ENCODE measurements at places on chromosomes 1 and 21.

DNA sequence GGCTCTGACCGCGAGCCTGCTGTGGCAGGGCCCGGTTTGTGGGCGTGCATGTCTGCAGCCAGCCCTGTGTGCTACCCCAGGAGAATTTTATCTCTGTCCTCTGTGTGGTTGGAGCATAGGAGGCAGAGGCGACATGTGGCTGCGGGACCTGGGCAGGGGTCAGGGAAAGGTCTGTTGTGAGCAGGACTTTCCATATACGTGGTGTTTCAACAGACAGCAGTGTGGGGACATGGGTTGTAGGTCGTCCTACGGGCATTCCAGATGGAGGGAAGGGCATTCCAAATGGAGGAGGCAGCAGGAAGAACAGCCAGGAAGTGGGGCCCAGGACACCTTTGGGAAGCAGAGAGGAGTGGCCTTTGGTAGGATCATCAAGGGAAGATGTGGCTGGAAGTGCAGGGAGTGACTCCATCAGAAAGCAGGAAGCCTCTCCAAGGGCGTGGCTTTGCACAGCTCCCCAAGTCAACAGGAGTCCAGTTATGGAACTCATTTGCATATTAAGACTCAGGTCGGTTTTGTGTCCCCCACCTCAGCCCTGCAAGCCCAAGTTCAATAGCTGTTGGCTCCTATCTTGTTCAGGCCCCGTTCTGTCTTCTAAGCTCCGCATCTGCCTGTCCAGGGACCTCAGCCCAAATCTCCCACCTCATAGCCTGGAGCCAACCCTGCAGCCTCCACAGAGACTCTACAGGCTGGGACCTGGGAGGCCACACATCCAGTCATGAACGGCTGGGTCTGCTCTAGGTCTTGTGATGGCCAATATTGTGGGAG lies 309.1 kb downstream of the MATN1 start:
- no peak for DNase-seq

DNA sequence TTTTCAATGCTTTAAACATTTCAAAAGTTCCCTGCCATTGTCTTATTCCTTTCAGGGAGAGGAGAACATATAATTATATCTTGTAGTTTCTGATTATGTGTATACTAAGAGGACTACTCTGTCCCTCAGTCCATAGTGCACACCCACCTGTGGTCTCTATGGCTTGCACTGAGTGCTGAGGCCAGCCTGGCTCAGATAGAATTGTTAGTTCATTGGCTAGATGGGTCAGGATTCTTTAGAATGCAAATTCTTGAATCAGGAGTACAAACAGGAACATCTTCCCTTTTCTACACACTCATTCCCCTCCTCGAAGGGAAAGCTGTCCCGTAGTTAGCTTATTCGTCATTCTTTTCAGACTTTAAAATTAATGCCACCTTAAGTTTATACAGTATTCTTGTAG lies 8.2 kb downstream of the BACH1 start:
- DNase-seq = no peak

DNA sequence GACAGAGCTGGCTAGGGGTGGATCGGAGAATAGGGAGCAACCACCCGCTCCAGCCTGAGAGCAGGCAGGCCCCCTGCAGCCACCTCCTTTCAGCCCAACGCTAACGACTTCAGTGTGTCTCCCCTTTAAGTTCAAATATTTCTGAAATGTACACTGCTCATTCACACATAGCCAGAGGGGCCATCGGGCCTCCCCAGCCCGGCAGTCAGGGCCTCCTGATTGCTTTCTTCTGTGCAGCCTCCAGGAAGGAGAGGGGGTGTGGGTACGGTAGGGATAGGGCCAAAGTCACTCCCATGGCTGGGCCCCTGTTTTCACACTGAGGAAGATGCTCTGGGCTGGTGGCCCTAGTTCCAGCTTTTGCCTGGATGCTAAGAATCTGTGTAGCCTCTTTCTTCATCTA lies 64.8 kb downstream of the EPHB2 start:
- no peak for DNase-seq

GRCh38 chr1:52706941-52707926 lies 9.1 kb upstream of the COA7 start:
- no peak for DNase-seq

GRCh38 chr21:42102991-42103390 lies 31.9 kb downstream of the UMODL1 start:
- DNase-seq = no peak
